ENCODE measurements at places on chromosomes 6 and 20.

DNA sequence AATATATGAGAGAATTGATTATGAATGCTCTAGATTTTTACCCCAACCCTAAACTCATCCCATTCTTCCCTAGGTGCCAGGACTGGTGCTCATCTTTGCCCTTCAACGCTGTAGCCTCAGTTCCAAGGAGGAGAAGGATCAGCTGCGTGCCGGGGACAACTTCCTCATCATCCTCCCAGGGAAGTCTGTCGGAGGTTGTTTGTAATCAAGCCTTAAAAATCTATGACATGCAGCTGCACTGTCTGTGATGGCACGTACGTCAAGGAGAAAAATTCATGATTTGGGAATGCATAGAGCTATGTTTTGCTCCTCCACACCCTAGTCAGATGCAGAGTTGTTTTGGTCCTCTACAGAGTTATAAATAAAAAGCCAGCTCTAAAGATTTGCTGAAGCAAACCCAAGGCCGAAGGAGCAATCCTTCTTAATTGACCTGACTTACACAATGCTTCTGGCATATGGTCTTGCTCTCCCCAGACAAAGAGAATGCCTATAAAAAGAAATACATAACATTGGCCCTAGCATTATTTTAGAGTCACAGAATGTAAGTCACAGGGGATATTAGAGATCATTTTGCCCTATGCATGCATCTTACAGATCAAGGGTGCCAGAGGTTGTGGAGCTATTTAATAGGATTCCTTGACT, 244.2 kb downstream of the HIVEP2 start:
- no peak for DNase-seq

- no peak for DNase-seq
Measured at GRCh38 chr6:43683708-43684455, 3.7 kb downstream of the MRPS18A start.

- DNase-seq, result peak; percentile 60
Measured at GRCh38 chr6:17584241-17584803, 15.8 kb upstream of the FAM8A1 start.

DNA sequence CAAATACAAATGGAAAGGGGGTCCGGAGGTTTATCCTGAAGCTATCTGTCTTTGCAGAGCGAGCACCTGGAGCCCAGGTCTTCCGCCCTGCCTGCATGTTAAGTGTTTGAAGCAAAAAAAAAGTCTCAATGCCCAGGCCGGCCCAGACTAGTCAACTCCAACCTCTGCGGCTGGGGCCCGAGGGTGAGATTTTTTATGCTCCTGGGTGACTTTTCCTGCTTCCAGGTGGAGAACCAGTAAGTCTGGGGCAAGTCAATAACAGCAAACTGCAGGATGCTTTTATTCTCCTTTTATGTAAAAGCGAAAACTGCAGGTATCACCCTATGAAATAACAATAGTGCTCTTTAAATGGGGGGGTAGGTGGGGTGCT, 2.0 kb upstream of the ZBP1 start:
- DNase-seq, result no peak

- peak; percentile 34 for DNase-seq
Measured at GRCh38 chr20:63553933-63554290, at the start of gene FNDC11. FNDC11 (plus strand) TSS chr20:63554159; CDS start chr20:63555664, 1,505 bp downstream.

- DNase-seq, result no peak
Measured at GRCh38 chr6:72218125-72218524, 331.8 kb downstream of the RIMS1 start.

Data from DMS79 treated with DMSO at 0.1 percent for 48 hours (cell line).